ENCODE measurements at places on chromosomes 3 and 15.

DNA sequence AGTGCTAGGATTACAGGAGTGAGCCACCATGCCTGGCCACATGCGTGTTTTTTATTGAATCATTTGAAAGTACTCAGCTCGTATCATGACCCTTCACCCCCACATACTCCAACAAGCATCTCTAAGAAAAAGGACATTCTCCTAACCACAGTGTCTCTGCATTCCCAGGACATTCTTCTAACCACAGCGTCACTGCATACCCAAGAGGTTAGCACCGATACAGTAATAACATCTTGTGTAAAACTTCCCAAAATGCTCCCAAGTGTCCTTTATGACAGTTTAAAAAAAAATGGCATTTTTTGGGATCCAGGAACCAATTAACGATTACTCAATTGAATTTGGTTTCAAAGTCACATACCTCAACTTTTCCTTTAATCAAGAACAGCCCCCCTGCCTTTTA is 39.6 kb downstream of the FLNB start:
- no peak for DNase-seq

DNA sequence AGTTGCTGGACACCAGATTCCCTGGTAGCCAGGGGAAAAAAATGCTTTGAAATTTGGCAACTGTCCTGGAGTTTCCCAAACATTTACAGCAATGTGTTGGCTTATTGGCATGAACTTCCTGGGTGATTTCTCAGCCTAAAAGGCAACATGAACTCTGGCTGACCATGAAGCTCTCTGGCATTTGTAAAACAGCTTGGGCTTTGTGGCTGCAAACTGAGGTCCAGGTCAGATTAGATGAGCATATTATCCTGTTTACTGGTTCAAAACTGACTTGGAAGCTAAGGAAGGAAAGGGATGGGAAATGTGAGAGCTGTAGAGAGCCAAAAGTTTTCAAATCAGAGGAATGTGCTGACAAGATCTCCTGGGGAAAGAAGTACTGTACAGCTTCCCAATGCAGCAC is 139.0 kb downstream of the P3H2 start:
- no peak for DNase-seq

- no peak for DNase-seq
Observed at GRCh38 chr3:133256787-133257483, 142.9 kb upstream of the BFSP2 start.

GRCh38 chr3:117557464-117558090 is 848.0 kb downstream of the TUSC7 start:
- no peak for DNase-seq

- no peak for DNase-seq
Observed at GRCh38 chr3:190261015-190261414, 61.2 kb downstream of the CLDN1 start.

DNA sequence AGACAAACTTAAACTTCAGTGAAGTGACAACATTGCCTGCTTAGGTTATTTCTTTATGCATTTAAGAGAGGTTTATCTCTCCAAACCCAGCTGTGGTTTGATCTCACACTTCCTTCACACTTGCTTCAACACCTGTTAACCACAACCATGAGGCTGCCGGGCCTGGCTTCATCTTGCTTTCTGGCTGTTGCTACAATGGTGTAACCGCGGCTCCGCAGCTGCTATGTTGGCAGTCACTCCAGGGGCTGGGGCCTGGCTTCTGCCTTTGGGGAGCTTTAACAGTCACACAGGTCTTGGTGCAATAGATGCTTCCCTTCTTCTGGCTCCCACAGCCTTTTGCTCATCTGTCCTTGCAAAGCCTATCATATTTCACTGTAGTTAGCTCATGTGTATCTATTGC is 72.9 kb upstream of the MNS1 start:
- no peak for DNase-seq

DNA sequence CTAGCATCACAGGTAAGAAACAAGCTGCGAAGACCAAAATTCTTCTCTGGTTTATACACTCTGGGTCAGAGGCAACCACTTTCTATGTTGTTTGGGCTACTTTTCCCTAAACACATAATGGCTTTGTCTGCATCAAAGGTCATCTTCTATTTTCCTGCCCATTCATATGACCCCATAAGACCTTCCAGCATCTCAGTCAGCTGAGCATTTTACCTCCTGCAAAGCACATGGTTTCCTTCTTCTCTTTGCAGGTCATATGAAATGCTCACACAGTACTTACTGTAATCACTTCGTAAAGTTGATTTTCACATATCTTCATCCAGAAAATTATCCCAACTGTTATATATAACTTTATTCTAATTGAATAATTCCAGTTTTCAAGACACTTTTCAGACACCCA is 34.8 kb downstream of the LIPC start:
- no peak for DNase-seq

DNA sequence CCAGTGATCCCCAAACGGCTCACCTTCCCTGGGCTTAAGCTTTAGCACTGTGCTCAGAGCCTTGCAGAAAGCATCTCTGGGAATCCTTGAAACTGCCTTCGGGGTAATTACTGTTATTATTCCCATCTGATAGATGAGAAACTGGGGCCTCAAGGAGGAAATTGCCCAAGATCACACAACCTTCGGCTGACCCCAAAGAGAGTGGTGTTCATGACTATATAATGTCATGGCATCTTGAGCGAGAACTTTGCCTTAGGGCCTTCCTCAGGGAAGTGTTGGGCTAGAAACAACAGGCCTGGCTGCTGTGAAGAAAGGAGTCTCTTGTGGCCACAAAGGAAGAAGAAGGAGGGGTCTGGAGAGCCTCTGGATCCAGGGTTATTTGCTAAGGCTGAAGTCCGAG is 388.7 kb upstream of the CFAP20DC start:
- DNase-seq: no peak

DNA sequence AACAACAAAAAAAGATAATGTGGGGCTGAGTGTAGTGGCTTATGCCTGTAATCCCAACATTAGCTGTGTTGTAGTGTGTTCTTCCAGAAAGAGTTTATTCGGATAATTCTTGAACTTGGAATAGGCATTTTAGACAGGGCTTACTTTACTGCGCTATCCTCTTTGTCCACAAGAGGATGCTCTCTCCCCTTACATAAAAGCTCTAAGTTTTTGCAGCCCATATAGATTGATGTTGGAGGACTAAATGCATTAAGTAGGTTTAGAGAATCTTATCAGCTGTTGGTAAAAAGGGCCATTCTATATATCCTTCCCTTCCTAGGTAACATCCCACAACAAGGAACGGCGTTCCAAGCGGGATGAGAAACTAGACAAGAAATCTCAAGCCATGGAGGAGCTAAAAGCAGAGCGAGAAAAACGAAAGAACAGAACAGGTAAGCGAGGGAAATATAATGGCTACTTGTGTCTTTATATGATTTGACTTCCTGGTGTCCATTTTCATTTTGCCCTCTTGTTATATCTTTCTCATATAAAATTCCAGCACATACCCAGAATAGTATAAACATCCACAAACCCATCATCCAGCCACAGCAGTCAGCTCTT is 27.8 kb upstream of the ITPKA start:
- peak; percentile 1 for DNase-seq

DNA sequence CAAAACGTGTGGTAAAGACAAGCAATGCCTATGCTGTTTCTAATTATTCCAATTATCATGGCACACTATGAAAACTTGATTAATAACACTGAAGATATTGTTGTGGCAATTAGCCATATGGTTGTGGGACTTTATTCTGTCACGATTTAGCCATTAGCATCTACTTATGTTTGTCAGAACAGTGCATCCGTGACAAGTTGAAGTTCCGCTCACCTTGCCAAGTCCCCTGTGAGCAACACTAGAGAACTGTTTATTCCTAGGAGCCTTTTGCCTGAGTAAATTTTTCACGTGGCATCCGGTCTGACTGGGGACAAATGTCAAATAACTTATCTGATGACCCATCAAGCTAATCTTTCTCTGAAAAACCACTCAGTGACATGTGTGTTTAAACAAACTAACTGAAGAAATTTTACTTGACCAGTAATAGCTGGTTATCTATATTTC is 403.3 kb downstream of the TBC1D5 start:
- DNase-seq: no peak

- no peak for DNase-seq
Observed at GRCh38 chr3:16428612-16429011, 84.9 kb downstream of the RFTN1 start.

All from GDM1 (cell line).